CD4-positive, alpha-beta T cell treated with Interleukin-10 for 1 hour (primary cell): ENCODE measurements at places on chromosomes 2 and 18.
A peak's percentile ranks its signal among the peaks of the same experiment; 100 is the strongest.

- DNase-seq, result no peak
These were observed 49.3 kb downstream of the SEMA4F start for GRCh38 chr2:74703373-74703772.

DNA sequence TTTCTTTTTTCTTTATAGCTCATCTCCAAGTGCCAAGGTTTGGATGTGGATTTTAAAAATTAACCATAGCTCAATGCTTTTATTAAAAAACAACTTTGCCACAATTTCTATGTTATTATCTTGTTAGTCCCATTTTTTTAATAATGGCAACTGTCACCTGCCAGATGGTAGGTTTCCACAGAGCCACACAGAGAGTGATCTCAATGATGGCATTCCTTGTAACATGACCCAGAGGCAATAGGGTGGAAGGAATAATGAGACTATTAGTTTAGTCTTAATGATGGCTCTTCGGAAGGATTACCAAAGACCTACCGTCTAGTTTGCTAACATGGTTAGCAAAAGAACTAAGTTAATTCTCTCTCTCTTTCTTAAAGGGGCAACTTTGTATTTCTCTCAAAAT, 64.0 kb downstream of the REL start:
- no peak for DNase-seq

GRCh38 chr18:61921621-61922235, 28.9 kb upstream of the RNF152 start:
- no peak for DNase-seq

GRCh38 chr2:176544991-176545956, 276.0 kb downstream of the MTX2 start:
- DNase-seq, result no peak

DNA sequence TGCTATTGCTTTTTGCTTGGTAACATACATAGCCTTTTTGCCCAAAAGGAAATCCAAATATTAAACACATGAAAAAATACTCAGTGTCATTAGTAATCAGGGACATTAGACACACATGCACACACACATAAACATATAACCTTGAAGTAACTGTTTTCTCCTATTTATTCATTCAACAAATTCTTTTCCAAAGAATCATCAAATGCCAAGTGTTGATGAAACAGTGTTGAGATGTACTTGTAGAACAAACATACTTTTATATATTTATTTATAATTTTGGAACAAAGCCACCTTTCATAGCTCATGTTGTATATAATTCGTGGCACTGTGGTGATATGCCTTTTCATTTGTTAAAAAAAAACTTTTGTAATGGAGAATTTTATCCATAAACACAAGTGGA, 81.0 kb downstream of the APLF start:
- no peak for DNase-seq

- DNase-seq, result peak; percentile 24
These were observed 147.9 kb downstream of the DOCK10 start for GRCh38 chr2:224894356-224894755.

DNA sequence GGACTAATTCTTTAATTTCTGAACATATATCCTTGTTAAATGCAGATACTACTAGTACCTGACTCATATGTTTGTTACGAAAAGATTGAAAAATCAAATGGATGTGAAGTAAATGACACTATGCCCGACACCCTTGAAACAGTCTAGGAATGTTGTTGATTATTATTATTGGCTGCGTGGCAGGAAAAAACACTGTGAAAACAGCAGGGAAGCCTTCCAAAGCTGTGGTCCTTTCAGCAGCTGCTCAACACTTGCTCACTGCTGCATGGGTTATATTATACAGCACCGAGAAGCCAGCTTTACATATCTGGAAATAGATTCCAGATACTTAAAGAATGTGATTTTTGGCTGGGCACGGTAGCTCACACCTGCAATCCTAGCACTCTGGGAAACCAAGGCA, 26.5 kb downstream of the CRYGD start:
- DNase-seq, result no peak

DNA sequence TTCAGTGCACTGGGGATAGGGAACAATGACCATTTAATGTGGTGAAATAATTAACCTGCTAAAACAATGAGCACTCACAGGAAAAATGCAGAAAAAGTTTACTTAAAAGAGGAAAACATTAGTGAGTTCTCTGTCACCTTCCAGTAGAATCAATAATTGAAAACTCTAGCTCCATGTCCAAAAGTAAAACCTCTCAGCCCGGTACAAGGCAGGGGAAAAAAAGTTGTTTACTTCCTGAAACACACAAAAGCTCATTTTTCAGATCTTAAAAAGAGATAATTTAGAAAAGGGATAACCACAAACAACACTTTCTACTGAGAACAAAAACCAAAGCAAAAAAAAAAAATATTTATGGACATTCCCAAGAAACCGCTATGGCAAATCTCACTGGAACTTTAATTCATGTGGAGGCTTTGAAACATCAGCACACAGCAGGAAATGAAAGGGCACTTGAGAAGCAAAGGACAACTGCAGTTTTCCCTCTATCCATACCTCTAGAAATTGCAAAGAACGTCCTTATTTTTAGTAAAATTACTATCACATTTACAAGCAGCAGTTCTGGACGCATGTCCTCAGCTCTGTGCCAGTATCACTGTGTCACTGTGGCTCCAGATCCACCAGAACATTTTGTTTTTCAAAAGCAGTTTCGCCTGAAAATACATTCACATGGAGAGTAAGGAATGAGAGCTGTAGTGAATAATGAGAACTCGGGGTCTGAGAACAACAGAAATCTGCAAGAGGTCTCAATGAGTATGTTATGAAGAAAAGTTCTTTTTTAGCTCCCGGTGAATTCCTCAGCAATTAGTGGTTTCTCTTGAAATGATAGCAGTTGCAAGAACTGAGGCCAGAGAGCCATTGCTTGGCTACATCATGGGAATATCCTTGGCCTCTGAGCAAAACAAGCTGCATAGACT, 44.7 kb upstream of the DNAH7 start:
- DNase-seq, result no peak

DNA sequence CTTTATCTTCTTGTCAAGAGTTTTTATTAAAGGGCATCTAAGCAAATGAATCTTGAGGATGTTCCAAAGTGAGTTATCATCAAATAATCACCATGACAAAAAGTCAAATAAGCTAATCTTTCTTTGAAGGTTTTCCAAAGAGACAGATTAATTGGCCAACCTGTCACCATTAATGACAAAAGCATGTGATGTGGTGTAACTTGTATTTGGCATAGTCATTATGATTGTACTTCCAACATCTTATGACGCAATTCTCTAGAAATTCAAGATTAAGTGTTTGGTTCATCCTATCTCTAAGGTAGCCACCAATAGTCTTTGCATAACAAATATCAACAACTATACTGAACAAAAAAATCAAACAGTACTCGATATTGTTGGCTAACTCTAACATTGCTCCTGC, 28.6 kb downstream of the RBMS1 start:
- DNase-seq, result no peak

GRCh38 chr2:170434900-170435621, 257.1 kb downstream of the MYO3B start:
- peak; percentile 35 for DNase-seq

DNA sequence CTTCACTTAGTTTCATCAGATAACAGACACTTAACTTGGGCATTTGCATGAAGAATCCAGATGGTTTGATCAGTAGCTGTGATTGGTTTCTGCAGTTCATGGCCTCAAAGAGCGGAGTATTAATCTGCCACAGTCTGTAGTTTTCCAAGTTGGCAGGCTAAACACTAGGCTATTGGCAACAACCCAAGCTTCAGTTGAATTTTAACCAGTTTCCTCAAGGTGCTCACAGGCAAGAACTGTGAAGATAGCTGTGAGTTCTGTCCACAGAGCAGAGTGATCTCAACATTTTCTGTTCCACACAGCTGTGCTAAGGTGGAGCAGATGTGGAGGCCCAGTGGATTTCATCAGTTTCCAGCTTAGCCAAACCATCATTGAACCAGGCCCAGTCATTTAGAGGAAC, 469.5 kb upstream of the LINC00305 start:
- no peak for DNase-seq

- DNase-seq, result no peak
These were observed 68.5 kb downstream of the PIGN start for GRCh38 chr18:62118328-62118727.

- no peak for DNase-seq
These were observed 2.7 kb downstream of the HRH4 start for GRCh38 chr18:24462838-24463775.

GRCh38 chr2:160389875-160390274, 103.7 kb downstream of the RBMS1 start:
- DNase-seq, result no peak

DNA sequence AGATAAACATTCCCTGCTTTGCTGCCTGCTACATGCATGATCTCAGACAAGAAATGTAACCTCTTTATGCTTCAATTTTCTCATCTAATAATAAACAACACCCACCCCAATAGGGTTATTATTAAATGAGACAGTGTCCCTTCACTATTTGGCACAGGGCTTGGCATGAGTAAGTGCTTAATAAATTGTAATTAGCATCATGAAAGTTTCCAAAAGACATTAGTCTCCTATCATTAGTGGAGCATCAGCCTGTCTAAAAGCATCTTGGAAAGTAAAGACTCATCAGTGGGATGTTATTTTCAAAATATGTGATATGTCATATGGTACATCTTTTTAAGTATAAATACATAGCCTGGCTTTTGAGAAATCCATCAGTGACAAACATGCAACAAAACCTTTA, 275.0 kb downstream of the ZEB2 start:
- no peak for DNase-seq

DNA sequence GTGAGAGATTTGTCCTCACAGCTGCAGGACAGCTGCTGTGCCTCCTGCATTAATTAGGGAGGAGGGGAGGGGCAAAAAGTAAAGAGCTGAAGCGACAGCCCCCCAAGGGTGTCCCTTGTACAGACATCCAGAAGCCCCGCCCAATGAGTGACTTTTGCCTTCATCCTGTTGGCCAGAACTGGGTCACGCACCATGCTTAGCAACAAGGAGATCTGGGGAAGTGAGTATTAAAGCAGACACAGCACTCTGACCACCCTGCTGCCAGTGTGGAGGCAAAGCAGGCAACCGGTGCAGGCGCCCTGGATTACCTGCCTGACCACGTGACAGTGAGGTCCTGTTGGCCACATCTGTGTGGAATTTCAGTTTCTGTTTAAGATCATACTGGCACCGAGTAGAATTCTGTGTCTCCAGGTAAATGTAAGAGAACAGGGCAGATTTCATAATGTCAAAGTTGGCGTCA, 21.5 kb upstream of the BIN1 start:
- no peak for DNase-seq

DNA sequence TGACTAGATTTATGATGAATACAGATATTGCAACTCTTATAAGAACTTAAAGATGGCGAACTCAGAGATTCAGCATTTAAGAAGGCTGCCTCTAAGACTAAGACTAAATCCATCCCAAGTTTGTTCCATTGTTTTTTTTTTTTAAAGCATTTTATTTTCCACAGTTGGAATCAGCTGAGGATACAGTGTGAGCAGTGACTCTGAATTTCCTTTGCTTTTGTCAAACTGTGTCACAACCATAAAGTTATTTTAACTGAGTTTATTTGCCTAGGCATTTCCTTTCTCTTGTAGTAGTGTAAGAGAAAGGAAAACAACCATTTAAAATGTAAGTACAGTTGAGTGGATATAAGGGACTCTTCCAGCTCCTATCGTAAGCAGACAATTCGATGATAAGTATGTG, 63.9 kb downstream of the ZEB2 start:
- DNase-seq, result no peak

- no peak for DNase-seq
These were observed 190.9 kb downstream of the TFCP2L1 start for GRCh38 chr2:121094101-121094500.

GRCh38 chr18:44788334-44788733, 107.6 kb downstream of the SETBP1 start:
- no peak for DNase-seq

- DNase-seq, result no peak
These were observed 139.0 kb downstream of the DDX1 start for GRCh38 chr2:15730545-15731212.

- peak; percentile 56 for DNase-seq
These were observed 626 bp downstream of the CAPN10 start for GRCh38 chr2:240586919-240587800.

- DNase-seq, result no peak
These were observed 61.9 kb upstream of the CABYR start for GRCh38 chr18:24076950-24077349.

GRCh38 chr18:36311026-36311570, 13.6 kb downstream of the FHOD3 start:
- no peak for DNase-seq

GRCh38 chr18:35642802-35643201, 61.3 kb downstream of the GALNT1 start:
- no peak for DNase-seq

GRCh38 chr2:36387258-36387916, 31.8 kb downstream of the CRIM1 start:
- no peak for DNase-seq
